ENCODE measurements at places on chromosomes 2 and 18.

DNA sequence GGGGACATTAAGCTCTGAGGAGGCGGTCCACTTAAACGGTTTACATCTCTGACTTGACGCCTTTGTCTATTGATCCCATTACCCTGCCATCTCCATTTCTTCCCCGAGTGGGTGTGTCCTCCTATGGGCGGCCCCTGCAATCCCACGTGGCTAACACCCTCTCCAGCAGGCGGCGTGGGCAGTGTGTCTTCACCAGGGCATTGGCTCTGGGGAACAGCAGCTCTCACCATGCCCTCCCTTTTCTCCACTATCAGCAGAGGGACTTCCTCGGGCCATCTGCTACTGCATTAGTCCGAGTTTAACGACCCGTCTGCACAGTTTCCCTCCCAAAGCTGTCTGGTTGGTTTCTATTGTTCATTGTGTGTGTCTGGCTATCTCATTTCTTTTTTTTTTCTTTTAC lies 511.9 kb upstream of the NRP2 start:
- no peak for DNase-seq

- DNase-seq: peak; percentile 65
Observed at GRCh38 chr2:54471221-54471711, 15.1 kb downstream of the SPTBN1 start.

- no peak for DNase-seq
Observed at GRCh38 chr2:229749779-229750178, 35.4 kb upstream of the DNER start.

- no peak for DNase-seq
Observed at GRCh38 chr18:13452871-13453680, 234.5 kb downstream of the LDLRAD4 start.

- DNase-seq: no peak
Observed at GRCh38 chr2:133532919-133533318, 35.3 kb downstream of the NCKAP5 start.

DNA sequence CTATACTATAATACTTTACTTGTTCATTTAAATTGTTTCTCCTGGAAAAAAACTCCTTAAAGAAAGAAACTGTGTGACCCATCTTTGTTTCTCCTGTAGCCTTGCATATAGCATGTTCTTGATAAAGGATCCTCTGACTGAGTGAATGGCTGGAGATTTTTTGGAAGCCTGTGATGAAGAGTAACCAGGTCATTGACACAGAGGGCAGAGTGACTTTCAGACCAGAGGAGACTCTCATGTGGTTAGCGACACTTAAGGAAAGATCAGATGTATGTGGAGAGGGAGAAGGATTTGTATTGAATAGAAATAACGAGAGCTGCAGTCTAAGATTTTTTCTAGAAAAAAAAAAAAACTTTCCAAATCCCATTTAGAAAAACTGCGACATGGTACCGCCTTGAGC lies 85.5 kb downstream of the TRIM43 start:
- no peak for DNase-seq

All from NCI-H345 (cell line).